Hepatic stellate cell (primary cell): ENCODE measurements at places on chromosomes 6 and 20.

DNA sequence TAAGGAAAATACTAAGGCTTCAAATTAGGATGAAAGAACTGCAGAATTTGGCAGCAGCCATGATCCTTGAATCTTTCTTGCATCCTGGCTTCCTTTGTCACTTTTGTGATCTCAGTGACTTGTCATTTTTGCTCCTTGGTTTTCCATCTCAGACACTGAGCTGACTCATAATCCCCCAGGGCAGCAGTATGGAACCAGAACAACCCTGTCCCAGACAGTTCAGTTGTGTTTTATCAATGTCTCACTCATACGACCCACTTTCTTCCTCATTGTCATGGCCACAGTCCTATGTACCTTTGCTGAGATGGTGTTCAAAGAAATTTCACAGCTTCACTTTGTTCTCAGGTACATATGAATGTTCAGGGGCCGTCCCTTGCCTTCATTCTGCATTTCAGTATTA is 488.5 kb upstream of the BTBD3 start:
- DNase-seq, result no peak

DNA sequence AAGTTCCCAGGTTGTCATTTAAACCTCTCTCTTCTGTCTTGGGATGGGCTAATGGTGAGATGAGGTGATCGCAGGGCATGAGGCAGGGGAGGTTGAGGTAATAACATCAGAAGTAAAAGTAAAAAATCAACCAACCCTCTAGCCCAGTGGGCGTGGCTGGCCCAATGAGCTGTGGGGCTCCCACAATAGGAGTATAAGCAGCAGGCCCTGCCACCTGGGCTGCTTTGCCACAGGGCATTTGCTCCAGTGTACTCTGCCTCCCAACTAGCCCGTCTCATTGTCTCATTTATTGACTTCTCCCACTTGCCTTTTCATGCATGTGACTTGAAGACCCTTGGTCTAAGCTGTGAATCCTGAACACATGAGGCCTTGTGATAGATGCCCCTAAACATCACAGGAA is 62.8 kb downstream of the PHACTR3 start:
- DNase-seq, result no peak

DNA sequence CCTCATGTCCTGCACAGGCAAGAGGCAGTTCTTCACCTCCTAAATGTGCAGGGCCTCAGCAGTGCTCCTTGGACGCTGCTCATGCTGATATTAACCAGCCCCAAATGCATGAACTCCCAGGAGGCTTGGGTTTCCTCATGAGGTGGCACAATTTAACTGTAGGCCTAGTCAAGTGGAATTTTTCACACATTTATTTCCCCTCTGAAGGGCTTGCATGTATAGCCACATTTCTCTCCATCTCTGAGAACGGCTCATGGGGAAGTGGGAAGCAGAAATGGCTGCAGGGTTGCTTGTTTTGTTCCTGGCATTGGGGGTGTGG is 72.8 kb upstream of the PAX1 start:
- no peak for DNase-seq

- no peak for DNase-seq
Measured at GRCh38 chr6:134165561-134166201, 113.3 kb upstream of the SLC2A12 start.

DNA sequence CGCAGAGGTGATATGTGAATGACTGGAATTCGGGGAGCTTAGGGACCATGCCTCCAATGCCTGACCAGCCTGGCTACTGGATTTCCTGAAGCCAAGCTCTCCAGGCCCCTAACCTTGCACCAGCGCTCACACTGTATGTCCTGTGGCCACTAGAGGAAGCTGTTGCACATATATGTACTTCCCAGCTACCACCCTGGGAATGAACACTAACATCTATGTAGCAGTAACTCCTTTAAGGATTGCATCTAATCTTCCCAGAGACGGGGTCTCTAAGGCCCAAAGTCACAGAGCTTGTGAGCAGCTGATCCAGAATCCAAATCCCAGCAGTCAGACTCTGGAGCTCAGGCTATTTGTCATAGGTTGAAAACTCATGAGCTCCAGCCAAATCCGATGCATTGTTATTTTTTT is 20.4 kb upstream of the BPIFB1 start:
- DNase-seq, result no peak

GRCh38 chr20:6277661-6278240 is 154.9 kb upstream of the FERMT1 start:
- no peak for DNase-seq

DNA sequence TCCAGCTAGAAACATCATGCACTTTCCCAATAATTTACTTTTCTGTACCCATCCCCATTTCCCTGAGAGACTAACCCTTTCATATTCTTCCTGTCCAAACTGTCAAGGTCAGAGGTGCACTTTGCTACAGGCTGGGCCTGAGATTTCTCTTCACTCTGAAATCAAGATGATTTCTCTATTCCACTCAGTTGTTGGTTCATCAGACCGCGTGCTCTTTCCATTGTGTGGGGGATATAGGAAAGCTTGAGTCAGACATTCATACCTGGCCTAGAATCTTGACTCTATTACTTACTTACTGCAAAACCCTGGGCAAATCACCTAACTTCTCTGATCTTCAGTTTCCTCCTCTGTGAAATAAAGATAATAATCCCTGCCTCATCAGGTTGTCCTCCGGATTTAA is 4.7 kb upstream of the ZDHHC14 start:
- DNase-seq, result no peak

GRCh38 chr6:18423426-18423825 is 36.3 kb downstream of the RNF144B start:
- no peak for DNase-seq

GRCh38 chr6:116932496-116932895 is 55.5 kb downstream of the RFX6 start:
- DNase-seq, result no peak

DNA sequence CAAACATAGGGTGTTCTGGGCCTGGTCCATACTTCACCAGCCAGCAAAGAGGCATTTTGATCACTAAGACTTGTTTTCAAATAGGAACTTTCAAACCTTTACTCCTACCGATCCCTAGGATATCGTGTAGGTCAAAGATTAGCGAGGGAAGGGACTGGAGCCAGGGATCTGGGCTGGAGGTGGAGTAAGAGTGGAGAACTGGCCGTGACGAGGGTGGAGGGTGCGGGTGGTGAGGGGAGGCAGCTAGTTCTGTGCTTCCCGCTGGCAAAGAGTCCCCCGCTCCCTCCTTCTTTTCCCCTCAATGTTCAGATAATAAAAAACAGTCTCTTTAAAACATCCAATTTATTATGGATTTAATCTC is 189.2 kb downstream of the FOXC1 start:
- no peak for DNase-seq

DNA sequence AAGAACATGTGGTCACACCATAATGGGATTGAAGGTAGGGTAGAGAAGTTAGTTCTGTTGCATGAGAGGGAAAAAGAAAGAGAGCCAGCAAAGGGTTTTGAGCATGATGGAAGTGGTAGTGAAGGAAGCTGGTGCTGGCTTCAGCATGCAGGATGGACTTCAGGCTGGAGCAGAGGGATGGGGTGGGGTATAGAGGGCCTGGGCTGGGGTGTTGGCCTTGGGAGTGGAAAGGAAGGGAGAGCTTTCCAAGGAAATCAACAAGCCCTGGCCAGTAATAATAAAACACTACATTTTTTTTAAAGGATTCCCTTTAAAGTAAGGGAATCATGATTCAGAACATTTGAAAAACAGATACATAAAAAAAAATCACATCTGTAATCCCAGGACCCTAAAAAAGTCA is 61.2 kb downstream of the LAMA4 start:
- DNase-seq, result no peak

GRCh38 chr20:42406826-42407225 is 782.9 kb downstream of the PTPRT start:
- DNase-seq, result no peak

GRCh38 chr6:165662041-165662748 is 846 bp downstream of the PDE10A start:
- DNase-seq, result peak; percentile 85

DNA sequence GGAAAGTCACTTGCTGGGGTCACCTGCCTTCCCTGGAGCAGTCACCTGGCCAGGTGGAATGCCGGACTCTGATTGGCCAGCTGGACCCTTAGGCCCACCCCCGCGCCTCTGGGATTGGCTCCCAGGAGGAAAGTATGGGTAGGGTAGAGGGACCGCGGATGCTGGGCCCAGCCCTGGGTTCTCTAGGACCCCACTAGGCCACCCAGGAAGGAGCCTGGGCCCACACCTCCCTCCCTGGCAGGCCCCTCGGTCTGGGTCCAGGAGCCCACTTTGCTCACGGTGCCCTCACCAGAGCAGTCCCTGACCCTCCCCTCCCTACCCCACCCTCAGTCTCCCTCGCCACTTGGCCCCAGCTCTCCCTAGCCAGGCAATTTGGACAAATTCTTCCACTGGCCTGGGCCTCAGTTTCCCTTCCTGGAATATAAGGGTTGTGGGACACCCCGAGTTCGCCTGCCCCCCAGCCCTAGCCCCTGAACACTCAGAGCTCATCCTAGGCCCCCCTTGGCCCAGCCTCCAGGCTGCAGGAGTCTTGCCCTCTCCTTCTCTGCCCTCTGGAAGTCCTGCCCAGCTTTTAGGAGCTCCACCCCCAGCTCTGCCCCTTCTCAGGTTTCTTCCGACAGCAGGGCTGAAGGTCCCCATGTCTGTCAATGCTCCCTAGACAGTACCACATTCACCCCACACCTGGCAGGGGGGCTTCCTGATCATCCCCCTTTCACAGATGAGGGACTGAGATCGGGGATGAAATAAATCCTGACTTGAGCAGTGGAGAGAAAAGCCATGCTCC is 299.6 kb downstream of the TAF4 start:
- no peak for DNase-seq

GRCh38 chr6:1587546-1587945 is 22.2 kb upstream of the FOXC1 start:
- DNase-seq, result no peak

DNA sequence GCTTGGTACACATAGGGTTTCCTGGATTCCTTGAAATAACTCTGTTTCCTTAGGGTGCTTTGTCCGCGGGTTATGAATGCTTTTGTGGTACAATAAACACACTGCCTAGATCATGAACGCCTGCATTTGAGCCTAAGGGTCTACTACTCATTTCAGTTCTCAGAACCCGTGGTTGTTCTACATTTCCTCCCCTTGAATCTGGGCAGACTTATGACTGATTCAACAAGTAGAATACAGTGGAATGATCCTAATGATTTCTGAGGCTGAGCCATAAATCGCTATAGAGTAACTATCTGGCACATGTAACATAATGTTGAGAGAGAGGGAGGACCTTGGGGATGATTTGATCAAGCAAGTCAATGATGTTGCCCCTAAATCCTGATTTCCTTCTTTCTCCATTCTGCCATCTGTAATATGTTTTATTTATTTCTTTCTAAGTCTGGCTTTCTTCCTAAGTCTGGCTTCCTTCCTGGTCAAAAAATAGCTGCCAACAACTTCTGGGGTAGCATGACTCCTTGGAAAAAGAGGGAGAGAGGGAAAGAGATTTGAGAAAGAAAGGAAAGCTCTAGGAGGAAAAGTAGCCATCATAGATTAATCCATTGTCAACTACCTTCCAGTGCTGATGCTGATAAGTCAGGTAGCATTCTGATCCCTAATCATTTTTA is 23.0 kb downstream of the ABRACL start:
- no peak for DNase-seq
